NCI-H774 (cell line): ENCODE measurements at places on chromosomes 12 and 14.

- DNase-seq: no peak
These were observed 1.3 kb upstream of the KCNH5 start for GRCh38 chr14:63046339-63047268.

GRCh38 chr14:21197418-21198205, 41.7 kb upstream of the OR5AU1 start:
- DNase-seq: no peak

DNA sequence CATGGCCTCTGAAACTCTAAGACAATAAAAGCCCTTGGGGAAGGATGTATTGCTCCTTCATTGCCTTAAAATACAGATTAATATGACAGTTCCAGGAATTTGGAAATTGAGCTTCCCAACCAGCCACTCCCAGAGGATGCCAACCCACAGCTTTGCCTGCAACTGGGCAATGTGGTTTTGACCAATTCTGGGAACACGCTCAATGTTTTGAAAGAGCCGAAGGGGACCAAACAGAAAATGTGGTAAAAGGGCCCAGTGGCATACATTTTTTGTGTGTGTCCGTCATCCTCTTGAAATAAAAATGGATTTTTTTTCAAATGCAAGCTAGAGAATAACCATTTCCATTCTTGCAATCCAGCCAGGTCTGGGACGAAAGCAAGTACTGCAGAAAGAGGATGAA, 88.3 kb upstream of the PLEKHG7 start:
- DNase-seq: no peak

- no peak for DNase-seq
These were observed 55.1 kb upstream of the E2F7 start for GRCh38 chr12:77120156-77121085.

DNA sequence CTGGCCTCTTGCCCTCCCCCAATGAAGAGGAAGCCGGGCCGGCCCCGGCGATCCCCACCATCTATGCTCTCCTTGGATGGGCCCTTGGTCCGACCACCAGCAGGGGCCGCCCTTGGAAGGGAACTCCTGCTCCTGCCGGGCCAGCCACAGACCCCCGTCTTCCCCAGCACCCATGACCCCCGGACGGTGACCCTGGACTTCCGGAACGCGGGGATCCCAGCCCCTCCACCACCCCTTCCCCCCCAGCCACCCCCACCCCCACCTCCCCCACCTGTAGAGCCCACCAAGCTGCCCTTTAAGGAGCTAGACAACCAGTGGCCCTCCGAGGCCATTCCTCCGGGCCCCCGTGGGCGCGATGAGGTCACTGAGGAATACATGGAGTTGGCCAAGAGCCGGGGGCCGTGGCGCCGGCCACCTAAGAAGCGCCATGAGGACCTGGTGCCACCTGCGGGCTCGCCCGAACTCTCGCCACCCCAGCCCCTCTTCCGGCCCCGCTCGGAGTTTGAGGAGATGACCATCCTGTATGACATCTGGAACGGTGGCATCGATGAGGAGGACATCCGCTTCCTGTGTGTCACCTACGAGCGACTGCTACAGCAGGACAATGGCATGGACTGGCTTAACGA, 19.4 kb downstream of the SETD1B start:
- DNase-seq: no peak

- no peak for DNase-seq
These were observed 29.1 kb downstream of the CCDC88C start for GRCh38 chr14:91388551-91388975.

GRCh38 chr12:133203344-133204263, 22.3 kb downstream of the ZNF268 start:
- DNase-seq: no peak

DNA sequence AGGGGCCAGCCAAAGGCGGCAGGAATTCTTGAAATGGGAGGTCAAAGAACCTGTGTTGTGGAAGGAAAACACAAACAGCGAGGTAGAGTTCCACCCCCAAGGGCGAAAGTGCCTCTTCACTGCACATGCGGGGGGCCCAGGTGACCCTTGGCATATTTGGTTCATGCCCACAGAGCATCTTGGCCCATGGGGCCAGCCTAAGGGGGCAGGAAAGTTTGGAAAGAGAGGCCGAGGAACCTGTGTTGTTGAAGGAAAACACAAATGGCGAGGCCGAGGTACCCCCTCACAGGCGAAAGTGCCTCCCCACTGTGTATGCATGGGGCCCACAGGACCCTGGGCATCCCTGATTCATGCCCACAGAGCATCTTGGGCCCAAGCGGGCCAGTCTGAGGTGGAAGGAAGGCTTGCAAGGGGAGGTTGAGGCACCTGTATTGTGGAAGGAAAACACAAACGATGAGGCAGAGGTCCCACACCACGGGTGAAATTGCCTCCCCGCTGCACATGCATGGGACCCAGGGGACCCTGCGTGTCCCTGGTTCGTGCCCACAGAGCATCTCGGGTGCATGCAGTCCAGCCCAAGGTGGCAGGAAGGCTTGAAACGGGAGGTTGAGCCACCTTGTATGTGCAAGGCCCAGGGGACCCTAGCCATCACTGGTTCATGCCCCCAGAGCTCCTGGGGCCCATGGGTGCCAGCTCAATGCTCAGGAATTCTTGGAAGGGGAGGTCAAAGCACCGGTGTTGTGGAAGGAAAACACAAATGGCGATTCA, 384.1 kb downstream of the ALG10 start:
- DNase-seq: no peak

DNA sequence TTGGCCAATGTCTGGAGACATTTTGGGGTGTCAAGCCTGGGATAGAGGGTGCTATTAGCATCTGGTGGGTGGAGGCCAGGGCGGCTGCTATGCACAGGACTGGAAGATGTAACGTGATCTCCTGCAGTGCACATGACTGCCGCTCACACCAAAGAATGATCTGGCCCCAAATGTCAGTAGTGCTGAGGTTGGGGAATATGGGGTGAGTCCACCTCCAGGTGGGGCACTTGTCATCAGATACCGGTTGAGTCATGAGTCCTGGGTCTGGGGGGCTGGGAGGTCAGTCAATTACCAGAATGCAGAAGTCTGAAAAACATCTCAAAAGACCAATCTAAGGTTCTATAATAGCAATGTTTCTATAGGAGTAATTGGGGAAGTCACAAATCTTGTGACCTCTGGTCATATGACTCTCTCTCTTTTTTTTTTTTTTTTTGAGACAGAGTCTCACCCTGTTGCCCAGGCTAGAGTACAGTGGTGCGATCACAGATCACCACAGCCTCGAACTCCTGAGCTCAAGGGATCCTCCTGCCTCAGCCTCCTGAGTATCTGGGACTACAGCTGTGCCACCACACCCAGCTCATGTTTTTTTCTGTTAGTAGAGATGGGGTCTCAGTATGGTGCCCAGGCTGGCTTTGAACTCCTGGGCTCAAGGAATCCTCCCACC, 6.0 kb upstream of the SDSL start:
- DNase-seq: no peak

DNA sequence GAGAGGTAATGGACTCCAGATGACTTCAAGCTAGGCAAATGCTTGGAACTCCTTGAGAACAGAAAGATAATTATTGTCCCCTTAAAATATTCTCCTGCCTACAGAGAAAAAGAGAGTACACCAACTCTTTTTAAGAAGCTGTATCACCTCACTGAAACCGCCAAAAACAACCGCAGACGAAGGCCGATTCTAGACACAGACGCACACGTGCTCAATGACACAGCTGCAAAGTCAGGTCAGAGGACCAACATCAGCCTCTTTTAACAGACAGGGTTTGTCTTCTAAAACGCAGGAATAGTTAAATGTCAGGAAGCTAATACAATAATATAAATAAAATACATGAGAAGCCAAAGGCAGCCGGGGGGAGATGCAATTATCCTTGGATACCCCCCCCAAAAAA, 19.0 kb downstream of the SLC15A4 start:
- DNase-seq: no peak

DNA sequence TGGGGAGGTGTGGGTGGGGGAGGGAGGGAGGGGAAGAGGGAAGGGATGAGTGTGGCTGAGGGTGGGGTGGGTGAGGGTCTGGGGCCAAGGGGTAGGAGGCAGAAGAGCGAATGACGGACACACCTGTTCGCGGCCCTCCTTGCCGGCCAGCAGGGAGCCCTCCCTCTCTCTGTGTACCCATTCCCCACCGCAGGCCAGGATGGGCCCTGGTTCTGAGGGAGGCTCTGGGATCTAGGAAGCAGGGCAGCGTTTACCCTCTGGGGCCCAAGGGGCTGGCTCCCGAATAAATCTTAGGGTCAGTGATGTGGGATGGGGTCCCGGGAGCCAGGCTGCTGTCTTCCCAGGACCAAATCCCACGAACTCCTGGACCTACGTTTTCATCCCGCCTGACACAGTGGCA, 46.0 kb upstream of the ESRRB start:
- DNase-seq: no peak

DNA sequence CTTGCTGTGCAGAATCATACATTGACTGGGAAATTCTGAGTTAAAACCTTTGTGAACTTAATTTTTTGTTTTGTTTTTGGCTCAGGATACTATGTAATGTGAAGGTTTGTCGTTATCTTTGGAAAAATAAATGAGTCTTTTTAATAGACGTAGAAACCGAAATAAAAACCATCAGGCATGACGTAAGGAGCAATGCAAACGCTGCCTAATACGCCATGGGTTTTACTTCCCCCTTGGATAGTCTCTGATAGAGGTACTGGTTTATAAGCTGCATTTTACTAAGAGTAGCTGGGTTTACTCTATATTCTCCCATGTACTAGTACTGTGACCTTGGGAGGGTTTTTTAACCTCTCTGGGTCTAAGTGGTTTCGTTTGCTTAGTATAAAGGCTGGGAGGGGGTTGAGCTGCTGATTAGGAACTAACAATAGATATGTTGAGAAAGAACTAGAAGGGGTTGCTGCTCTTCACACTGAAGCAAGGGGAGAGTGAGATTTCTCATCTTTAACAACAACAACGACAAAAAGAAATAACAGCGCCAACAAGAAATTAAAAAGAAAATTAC, 66.8 kb upstream of the SLCO1C1 start:
- no peak for DNase-seq

DNA sequence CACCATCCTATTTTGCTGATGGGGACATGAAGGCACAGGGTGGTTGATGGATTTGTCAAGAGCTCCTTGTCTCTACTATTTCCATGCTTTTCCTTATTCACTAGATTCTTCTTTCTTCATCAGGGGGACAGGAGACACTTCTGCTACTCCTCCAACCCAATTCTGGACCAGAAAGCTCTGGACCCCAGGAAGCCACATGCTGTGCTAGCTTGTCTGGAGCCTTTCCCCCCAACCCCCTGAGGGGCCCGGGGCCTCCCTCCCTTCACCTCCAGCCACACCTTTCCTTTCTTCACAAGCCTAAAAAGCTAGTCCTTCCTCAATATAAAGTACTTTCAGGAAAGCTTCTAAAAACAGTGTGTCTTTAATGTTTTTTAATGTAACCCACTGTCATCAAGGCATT, 75.1 kb upstream of the CAPRIN2 start:
- no peak for DNase-seq

- no peak for DNase-seq
These were observed 96.2 kb downstream of the PAPOLA start for GRCh38 chr14:96598332-96598928.

DNA sequence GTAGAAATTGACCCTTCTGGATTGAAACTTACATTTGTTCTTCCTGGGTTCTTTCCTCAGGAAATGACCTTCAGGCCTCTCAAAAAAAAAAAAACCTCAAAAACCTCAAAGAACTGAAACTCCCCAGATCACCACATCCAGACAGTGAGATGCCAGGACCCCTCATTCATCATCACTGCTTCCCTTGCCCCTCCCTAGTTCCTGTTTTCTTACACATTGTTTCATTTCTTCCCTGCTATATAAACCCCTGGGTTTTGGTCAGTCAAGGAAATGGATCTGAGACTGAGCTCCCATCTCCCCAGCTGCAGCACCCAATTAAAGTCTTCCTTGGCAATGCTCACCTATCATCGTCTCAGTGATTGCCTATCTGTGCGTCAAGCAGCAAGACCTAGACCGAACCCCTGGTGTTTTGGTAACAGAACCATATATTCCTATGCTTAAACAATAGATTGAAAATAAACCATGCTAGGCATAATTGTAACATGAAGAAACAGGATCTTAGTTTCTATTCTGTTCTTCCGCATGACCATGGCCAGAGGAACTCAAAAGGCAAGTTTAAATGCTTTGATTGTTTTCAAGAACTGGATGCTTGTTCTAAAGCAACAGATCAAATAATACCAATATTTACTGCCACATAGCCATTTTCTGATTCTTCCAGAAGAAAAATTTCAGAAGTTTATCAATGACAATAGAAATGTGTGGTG, 108.0 kb upstream of the MAX start:
- no peak for DNase-seq

DNA sequence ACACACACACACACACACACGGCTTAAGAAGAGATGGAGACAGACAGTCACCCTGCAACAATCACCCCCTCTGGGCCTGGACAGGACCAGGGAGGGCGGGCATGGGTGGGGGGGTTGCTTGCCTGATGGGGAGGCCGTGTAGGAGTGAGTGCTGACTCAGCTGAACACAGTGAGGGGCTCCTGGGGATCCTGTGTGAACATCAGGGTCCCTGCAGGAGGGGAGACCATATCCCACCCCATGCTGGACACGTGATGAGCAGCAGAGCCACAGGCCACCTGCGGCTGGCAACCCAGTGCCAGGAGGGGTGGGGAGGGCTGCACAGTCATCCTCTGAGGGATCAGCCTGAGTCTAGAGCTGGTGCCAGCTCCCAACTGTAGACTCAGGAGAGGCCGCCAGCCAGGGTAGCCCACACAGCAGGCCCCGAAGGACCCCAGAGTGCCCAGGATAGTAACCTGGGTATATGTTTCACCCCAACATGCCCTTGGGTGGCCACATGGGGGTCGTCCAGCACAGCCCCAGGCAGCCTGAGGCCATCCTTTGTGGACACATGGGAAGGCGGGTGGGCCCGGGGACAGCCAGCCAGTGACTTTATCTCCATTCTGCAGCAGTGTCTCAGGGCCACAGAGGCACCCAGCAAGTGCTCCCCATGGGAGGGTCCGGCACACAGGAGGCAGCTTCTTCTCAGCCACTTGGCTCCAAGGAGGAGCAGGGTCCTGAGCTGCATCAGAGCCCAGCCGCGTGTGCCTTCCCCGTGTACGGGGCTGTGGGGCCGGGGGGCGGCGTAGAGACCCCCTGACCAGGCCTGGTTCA, 73.7 kb upstream of the SFSWAP start:
- no peak for DNase-seq

GRCh38 chr12:19528750-19529149, 89.5 kb downstream of the AEBP2 start:
- DNase-seq: no peak

- DNase-seq: no peak
These were observed 23.5 kb downstream of the OTUB2 start for GRCh38 chr14:94049625-94050023.

GRCh38 chr12:49557917-49558215, 10.1 kb downstream of the MCRS1 start:
- no peak for DNase-seq
